Glutamatergic neuron (in vitro differentiated cells): ENCODE measurements at places on chromosomes 2 and 18. TPM values are rescaled to one million over a fixed set of nuclear protein-coding genes. Genes with fewer than 3 reads are reported as not detected.

SP5 gene
- total RNA-seq: 1.8 TPM

DCDC2C gene
- not detected for total RNA-seq

NR4A2 gene
- total RNA-seq: 2.2 TPM

SIGLEC15 gene
- total RNA-seq: not detected

WIPF1 gene
- 15.5 TPM for total RNA-seq

DNA sequence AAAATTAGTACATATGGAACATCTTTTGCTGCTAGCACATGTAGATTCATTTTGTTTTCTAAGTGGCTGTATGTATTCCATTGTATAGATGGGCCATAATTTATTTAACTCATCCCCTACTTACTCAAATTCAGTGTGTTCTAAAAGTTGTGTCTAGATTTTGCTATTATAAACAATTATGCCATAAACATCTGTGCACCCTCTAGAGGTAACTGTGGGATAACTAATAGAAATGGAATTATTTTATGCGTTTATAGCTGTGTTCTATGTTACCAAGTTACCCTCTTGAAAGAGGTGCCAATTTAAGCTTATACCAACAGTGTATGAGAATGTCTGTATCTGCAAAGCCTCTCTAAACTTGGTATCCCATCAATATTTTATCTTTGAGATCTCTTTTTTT lies 100.4 kb downstream of the MMADHC start:
- H3K4me3 ChIP-seq: no peak overlapping the region
- no peaks in the 10 kb centered on the region for H3K4me1 ChIP-seq
- H3K27me3 ChIP-seq: no peaks in the 10 kb centered on the region
- no peak for DNase-seq
- H3K36me3 ChIP-seq: no peaks in the 10 kb centered on the region
- no peak overlapping the region for H3K27ac ChIP-seq

GRCh38 chr18:1422634-1423033 lies 518.0 kb downstream of the ADCYAP1 start:
- peaks cover 5% of the 10 kb centered on the region for H3K4me1 ChIP-seq
- no peaks in the 10 kb centered on the region for H3K27me3 ChIP-seq
- H3K4me3 ChIP-seq: no peak overlapping the region
- DNase-seq: no peak
- no peaks in the 10 kb centered on the region for H3K36me3 ChIP-seq
- H3K27ac ChIP-seq: no peak overlapping the region

GRCh38 chr2:125004106-125004800 lies 979.2 kb downstream of the CNTNAP5 start:
- no peak for DNase-seq
- no peaks in the 10 kb centered on the region for H3K36me3 ChIP-seq
- no peaks in the 10 kb centered on the region for H3K4me1 ChIP-seq

DNA sequence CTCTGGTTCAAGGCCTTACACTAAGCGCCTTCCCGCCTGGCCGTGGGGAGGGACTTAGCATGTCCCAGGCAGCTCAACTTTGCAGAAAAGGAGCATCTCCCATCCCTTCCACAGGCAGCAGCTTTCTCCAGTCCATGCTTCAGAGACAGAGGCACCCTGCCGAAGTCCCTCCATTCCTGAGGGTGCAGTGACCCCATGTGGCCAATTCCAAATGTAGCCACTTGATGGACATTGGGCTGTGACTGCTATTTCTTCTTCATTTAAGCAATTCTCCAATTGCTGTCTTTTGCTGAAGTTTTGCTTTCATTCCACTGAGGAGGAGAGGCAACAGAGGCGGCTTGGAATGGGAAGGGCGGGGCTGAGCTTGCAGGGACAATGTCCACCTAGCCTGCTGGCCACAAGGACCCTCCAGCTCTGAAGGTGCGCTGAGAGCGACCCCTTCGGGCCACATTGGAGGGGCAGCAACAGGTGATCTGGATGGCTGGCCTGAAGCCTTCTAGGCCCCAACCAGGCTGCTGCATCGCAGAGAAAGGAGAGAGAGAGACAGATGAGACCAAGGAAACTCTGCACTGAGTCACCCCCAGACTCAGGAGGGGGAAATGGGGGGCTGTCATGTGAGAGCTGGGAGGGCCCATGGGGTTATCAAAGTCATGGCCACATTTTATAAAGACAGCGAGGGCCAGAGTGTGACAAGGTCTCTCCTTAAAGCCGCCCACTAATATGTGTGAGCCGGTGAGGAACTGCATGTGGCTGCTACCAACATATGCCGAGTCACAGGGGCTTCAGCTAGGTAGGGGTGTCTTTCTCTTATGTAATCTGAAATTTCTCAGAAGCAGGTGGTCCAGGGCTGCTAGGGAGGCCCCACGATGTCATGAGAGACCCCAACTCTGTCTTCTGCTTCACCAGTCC lies 61.3 kb downstream of the LONRF2 start:
- H3K36me3 ChIP-seq: no peaks in the 10 kb centered on the region
- no peak overlapping the region for H3K27ac ChIP-seq
- no peak overlapping the region for H3K4me3 ChIP-seq
- H3K27me3 ChIP-seq: no peaks in the 10 kb centered on the region
- no peaks in the 10 kb centered on the region for H3K4me1 ChIP-seq
- peak; percentile 82 for DNase-seq

- DNase-seq: peak; percentile 34
- peaks cover 18% of the 10 kb centered on the region for H3K27me3 ChIP-seq
- H3K36me3 ChIP-seq: peaks cover 3% of the 10 kb centered on the region
- peaks cover 9% of the 10 kb centered on the region for H3K4me1 ChIP-seq
- H3K4me3 ChIP-seq: peak overlapping the region; percentile 95
Measured at GRCh38 chr18:72543357-72544055, 636 bp downstream of the CBLN2 start.
